Bronchial epithelial cell (primary cell): ENCODE measurements at places on chromosomes 3 and 15.
A peak's percentile ranks its signal among the peaks of the same experiment; 100 is the strongest.

DNA sequence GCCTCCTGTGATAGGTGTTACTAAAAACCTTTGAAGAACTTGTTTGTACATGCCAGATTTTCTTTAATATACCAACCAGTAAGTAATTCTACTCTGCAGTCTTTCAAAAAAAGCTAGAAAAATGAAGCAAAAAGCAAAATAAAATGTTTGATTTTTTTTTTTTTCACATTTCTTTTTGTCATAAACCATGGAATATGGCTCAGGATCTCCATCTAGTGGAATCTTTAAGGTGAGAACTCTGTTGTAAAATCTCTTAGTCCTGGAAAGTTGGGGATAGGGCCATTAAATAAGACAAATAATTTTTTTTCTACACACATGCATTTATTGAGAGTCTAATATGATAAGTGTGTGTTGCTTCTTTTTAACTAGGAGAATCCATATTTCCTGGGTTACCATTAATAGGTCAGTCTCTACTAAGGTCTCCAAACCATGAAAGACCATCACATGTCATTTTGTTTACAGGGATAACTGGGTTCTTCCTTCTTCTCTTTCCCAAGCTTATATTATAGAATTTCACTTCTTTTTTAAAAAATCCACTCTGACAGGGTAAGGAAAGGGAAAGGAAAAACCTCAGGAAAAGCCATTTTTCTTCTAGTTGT is 84.6 kb downstream of the SLC9A9 start:
- DNase-seq: peak; percentile 36

DNA sequence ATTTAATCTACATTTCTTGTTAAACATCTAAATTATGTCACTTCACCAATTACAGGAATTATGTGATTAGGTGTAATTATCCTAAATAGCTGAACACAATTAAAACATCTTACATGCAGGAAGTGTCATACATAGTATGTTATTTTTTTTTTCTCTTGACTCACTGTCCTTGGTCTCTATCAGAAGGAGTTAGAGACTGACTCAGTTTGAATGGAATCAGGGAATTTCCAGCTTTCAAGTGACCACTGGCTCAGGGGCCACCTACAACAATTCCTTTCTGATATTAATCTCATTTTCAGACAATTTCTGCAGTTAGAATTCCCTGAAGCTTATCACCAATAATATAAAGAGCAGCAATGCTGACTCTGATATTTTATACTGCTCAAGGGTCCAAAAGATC is 400.7 kb downstream of the ROBO1 start:
- peak; percentile 86 for DNase-seq

GRCh38 chr3:14306142-14306541 is 96.3 kb upstream of the SLC6A6 start:
- no peak for DNase-seq

DNA sequence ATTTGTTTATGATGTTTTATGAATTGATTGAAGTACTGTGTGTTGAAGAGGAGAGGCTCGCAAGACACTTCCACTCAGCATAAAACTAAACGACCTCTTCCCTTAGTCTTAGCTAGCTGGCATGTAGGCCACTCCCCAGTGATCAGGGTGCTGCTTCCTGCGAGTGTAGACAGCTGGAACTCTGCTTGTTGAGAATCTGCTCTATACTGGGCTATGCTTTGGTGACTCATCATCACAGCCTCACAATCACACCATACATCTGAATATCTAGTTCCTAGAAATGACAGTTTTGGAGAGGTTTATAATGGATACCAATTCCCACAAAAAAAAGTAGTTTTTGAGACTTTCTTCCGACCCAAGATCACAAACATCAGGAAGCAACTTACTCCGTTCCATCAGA is 1.5 kb upstream of the SLC24A5 start:
- DNase-seq: peak; percentile 5

DNA sequence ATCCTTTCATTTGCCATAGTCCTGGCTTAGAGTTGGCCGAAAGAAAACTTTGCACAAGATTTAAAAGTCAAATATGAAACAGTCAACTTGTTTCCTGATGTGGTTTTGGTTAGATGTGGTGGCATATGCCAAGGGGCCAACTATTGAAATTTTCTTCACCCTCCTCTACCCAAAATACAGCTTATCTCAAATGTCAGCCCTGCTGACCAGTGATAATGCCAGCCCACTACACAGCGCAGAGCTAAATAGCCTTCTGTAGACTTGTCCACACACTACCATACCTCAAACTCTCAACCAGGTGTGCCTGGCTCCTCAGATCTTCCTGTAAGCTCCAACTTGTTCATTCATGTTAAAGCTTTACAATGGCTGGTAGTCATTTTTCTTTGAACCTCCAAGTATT is 368.5 kb upstream of the STAC start:
- peak; percentile 11 for DNase-seq

DNA sequence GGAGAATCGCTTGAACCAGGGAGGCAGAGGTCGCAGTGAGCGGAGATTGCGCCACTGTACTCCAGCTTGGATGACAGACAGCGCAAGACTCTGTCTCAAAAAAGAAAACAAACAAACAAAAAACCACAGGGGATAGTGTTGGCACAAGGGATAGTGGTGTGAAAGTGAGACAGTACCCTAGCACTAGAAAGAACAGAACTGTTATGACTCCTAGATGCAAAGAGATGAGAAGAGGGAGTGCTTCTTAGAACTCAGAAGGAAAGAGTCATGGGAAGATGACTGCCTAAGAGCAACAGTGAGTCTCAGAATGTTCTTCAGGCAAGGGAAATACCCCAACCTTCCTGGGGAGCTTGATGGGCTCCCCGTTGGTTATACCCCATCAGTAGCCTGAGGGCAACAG is 17.8 kb upstream of the ZNF770 start:
- DNase-seq: no peak

GRCh38 chr3:158845765-158846350 is 44.0 kb downstream of the MFSD1 start:
- DNase-seq: peak; percentile 53

- DNase-seq: no peak
These were observed 621.4 kb downstream of the PDCD6IP start for GRCh38 chr3:34419801-34420200.

- no peak for DNase-seq
These were observed 61.2 kb downstream of the ARHGEF26 start for GRCh38 chr3:154182322-154182922.

- peak; percentile 10 for DNase-seq
These were observed 711.9 kb downstream of the CADM2 start for GRCh38 chr3:85670634-85671205.

DNA sequence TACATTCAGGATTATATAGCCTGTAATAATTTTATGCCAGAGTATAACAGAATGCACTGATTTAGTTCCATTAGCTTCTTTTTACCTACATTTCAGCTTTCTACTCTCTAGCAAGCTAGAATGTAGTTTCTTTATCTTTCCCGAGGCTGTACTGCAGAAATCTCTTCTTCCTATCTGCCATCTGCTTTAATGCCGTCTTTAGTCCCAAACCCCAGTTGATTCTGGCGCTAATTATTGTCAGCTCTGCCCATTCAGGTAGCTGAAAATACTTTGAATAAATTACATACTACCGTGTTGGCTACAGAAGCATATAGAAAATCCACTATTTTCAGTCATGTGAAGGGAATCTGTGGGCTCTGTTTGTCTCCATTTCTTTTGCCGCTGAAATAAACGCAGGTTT is 706.7 kb downstream of the NTRK3 start:
- DNase-seq: no peak
